Pancreas (tissue), 10 donors: ENCODE measurements at places on chromosomes 4 and X. TPM values are rescaled to one million over a fixed set of nuclear protein-coding genes. Genes with fewer than 3 reads are reported as not detected.

NALF2 gene
- total RNA-seq = 1.4 TPM

VAMP7 gene
- 9.4 TPM for total RNA-seq

PPP2R2C gene
- 0.39 TPM for total RNA-seq

- DNase-seq = no peak
These were observed 51.0 kb upstream of the WDR17 start for GRCh38 chr4:176014583-176015108.

CYP2U1 gene
- total RNA-seq = 1.8 TPM

SPANXN3 gene
- total RNA-seq = not detected

DNA sequence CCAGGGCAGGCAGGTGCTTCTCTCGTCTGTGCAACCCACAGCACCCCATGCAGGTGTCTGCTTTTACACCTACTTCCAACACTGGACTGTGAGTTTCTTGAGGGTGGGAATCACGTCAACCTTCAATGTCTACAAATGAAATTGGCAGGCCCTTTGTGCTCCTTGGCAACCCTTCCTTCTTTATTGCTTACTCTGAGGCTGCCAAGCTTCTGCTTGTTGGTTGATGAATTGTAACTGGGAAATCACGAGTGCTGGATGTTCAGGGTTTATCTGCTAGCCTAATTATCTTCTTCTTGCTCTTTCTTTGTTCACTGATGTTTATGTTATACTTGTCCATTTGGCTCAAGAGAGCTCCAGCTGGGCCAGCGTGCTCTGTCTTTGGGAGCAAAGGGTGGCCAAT, 2.5 kb upstream of the DGAT2L6 start:
- no peak for DNase-seq
